ENCODE measurements at places on chromosomes 2 and 18.
A peak's percentile ranks its signal among the peaks of the same experiment; 100 is the strongest.

- DNase-seq = no peak
These were observed 23.1 kb downstream of the PRPF40A start for GRCh38 chr2:152694161-152694661.

DNA sequence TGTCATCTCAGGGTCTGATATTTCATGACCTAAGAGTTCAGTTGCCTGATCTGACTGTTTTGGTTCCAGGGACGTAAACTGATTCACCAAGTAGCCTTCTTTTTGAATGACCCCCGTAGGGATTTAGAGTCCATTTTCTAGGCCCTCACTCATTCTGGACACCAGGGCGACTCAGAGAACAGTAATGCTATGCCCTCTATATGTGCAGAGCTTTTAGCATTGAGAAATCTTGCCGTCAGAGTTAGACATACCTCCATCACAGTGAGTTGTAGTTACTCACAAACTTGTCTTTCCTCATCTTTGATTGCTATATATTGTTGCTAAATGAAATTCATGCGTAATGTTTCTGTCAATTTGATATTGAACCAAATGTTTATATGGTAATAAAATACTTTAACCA lies 92.3 kb downstream of the OSBPL6 start:
- no peak for DNase-seq

- no peak for DNase-seq
These were observed 8.6 kb upstream of the RND3 start for GRCh38 chr2:150495993-150496627.

DNA sequence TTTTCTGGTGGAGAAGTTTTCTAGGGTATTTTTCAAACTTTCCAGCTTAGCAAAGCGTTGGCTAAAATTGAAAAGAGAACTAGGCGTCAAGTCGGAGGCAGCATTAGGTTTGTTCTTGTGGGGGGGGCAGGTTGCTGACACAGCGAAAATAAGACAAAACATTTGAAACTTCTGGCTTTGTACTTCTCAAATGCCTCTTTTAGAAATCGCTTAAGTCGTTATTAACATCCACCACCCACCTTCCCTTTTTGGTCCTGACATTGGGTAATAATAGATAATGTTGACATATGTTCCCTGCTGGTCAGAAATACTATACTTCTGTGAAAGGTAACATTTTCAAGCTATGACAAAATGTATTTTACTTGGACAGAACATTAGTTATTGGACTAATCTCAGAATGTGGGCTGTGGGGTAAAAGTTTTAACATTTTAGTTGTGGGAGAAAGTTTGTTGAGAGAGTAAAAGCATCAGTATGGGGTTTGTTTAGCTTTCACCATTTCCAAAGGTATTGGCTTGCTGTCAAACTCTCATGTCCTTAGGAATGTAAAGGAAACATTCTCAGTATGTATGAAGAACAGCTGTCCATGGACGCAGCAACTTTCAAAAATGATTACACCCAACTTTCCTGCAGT lies 88.1 kb upstream of the ZEB2 start:
- DNase-seq = no peak

DNA sequence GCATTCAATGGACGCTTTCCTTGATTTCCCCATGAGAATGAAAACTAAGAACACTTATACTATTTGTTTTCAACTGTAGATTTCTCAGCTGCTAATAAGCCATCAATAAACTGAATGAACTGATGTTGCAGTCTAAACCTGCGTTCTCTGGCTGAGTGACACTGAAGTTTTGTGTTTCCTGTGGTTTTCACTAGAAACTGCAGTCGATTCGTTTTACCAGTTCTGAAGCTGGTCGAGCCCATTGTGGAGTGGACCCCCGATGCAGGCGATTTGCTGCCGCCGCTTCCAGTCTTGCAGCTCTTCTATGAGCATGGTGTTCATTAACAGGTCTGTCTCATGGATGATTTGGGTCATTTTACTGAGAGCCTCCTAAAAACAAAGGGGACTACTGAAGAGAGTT lies 50.6 kb upstream of the STAT1 start:
- DNase-seq = no peak

DNA sequence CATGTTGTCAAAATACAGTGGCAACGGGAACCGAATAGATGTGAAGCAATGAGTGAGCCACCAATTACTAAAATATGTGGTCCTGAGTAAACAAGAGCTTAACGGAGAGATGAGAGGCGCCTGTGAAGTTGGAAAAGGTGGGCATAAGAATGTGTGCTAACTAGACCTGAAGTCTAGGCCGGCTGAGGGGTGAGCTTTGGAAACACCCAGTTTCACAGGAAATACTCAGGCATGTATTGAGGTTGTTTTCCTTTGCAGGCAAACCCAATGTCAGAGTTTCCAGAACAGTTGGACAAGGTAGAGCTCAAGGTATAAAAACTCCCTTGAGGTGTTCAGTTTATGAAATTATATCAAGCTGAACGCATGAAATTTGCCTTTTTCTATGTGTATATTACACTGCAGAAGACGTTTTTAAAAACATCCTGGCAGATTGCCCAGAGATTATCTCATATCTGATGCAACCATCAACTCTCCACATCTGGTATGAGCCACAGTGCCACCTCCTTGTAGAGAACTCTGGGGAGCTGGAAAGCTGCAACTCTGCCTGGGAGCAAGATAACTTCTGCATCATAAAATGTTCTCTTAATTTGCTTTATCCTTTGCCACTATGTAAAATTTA lies 3.9 kb upstream of the WDSUB1 start:
- DNase-seq = peak; percentile 50

DNA sequence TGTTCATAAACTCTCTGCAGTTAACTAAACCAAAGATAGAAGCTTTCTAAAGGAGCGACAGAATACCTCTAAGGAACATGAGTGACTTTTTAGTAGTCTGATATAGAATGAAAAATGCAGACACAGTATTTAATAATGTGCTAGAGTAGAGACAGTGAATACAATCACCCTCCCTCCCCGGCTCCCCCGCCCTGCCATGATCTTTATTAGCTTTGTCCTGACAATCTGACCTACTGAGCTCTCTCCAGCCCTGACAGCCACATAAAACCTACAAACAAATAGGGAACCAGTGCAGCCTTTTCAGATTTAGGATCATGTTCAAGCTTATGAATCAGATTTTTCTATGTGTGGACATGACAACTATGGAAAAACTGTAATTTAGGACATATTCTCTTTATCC lies 777.6 kb upstream of the FANCL start:
- no peak for DNase-seq

GRCh38 chr18:10188971-10189810 lies 265.2 kb upstream of the APCDD1 start:
- DNase-seq = no peak

- no peak for DNase-seq
These were observed 39.7 kb downstream of the FOSL2 start for GRCh38 chr2:28432362-28432761.

DNA sequence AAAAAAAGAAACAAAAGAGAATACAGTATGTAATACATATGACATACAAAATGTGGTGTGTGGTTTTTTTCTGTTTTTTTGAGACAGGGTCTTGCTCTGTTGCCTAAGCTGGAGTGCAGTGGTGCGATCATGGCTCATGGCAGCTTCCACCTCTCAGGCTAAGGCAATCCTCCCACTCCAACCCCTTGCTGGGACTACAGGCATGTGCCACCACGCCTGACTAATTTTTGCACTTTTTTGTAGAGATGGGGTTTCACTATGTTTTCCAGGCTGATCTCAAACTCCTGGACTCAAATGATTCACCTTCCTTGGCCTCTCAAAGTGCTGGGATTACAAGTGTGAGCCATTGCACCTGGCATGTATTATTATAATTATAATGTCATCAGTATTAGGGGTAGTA lies 38.9 kb downstream of the DHX57 start:
- no peak for DNase-seq

DNA sequence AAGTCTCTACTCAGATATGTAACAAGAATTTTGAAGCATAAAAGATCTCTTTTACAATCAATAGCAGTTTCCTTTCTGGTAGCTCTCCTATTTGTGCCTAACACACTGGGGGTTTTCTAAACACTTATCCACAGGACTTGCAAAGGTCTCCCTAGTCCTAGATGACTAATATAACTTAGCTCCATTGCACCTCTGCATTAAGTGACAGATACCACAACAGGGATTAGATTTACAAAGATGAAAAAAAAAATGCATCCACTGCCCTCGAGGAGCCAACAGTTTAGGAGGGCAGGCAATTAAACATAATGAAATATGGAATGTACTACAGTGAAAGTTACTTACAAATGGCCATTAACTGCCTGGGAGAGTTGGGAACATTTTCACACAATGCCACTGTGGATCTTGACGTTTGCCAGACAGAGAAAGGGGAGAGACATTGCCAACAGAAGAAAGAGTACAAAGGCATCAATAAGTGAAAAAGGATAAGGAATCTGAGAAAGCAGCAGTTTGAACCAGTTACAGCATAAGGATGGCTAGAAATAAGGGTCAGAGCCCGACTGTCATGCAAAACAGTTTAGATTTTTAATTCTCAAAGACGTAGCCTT lies 14.3 kb downstream of the PPP3R1 start:
- DNase-seq = no peak

GRCh38 chr2:22194218-22194617 lies 1070.5 kb downstream of the TDRD15 start:
- no peak for DNase-seq

DNA sequence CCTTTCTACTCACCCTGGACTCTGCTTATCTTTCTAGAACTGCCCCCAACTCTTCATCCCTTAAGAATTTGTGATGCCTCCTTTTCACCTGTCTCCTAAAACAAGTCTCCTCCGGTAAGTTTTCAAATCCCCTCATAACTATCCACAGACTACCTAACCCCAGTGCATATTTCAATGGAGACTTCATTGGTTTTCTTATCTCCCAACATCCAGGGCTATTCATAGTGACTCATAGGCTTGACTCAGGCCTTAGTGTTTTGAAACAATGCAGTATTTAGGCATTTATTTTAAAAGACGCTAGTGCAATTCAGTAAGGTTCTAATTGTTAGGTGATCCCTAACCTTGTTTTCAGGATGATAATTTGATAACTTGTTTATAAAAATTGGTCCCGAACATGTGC lies 399.2 kb downstream of the CPS1 start:
- DNase-seq = no peak

GRCh38 chr2:188813857-188814256 lies 160.3 kb upstream of the COL3A1 start:
- no peak for DNase-seq

- DNase-seq = no peak
These were observed 33.7 kb upstream of the RNF152 start for GRCh38 chr18:61926532-61926931.

DNA sequence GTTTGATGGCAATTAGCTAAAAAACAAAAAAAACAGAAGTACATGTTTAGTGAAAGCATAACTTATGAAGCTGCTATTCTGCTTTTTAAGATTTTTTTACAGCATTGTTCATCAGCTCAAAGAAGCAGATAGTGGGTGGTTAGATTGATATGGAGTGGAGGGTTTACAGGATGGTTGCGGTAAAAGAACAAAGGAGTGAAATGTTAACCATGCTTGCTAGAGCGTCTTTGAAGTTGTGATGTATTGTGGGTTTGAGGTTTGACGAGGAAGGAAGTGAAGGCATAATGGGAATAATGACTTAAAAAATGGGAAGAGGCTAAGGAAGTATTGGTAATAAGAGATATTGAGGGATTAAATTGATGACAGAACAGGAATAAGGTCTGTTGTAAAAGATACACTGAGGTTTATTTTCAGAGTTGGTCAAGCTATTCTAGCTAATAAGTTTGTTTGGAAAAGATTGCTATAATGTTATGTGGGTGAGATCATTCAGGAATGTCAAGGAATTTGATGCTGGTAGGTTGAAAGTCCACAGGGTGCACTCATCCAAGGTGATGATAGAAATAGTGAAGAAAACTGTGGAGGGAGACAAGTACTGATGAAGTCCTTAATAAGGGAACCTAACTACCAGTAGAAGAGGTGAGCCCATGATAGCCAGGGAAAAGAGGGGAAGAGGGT lies 14.6 kb downstream of the SPOPL start:
- DNase-seq = no peak

GRCh38 chr2:15092691-15093090 lies 460.2 kb downstream of the LRATD1 start:
- no peak for DNase-seq

- peak; percentile 35 for DNase-seq
These were observed 7.8 kb downstream of the NT5DC4 start for GRCh38 chr2:112728378-112729175.

DNA sequence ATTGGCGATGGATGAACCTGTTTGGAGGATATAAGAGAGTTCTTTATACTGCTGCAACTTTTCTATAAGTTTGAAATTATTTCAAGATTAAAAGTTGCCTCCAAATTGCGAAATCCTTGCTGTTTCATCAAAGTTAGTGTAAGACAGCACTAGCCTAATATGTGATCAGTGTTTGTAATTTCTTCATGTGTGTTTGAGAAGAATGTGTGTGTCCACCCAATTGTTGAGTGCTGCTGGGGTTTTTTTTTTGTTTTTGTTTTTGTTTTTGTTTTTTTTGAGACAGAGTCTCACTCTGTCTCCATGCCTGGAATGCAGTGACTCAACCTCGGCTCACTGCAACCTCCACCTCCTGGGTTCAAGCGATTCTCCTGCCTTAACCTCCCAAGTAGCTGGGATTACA lies 33.4 kb downstream of the CDK15 start:
- no peak for DNase-seq

DNA sequence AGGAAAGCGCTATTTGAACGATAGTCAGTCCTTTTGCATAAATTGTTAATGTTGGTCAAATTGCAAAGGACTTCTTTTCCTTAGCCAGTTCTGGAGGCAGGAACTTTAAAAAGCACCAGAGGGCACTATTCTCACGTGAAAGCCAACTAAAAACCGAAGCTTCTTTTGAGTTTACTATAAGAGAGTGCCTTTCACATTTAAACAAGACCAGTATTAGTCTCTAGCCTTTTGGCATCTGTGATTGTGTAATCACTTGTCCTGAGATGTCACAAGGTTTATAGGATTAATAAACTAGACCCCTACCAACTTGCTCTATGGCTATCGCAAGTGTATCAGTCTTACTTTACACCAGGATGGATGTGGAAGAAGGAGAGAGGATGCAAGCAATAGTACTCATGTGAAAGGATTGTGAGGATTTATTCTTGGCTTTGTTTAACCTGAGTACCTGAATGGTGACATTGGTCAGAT lies 14.4 kb upstream of the STAT4 start:
- peak; percentile 17 for DNase-seq
